ENCODE measurements at places on chromosomes 7 and 10.

DNA sequence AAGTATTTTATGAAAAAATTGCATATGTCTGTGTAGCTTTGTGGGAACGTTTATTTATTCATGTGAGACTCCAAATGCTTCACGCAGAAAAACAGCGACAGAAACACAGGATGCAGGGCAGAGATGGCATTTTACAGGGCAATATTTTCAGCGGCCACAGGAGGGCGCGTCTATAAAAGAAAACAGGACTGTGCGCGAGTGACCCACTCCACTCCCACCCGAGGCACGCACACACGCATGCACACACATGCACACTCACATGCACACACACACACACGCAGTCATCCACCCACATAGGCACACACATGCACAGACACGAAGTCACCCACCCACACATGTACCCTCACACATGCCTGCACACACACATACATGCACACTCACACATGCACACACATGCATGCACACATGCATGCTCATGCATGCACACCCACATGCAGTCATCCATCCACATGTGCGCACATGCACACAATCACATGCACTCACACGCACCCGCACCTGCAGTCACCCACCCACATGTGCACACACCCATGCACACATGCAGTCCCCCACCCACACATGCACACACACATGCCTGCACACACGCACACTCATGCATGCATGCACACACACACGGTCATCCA is 96.3 kb downstream of the DNAJB6 start:
- peak; percentile 34 for DNase-seq

DNA sequence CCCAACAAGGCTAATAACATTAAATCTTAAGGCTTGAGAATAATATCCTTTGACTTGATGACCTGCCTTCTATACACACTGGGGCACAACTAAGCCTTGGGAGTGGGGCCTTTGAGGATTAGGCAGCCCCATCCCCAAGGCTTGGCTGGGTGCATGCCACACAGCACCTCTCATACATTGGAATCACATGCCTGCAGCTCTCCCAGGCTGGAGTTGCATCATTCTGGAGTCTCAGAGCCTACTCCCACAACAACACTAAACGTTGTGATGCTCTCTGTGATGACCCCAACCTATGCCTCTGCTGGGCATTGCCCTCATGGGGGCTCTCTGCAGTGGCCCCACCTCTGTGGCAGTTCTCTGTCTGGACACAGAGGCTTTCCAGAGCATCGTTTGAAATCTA is 31.9 kb upstream of the SGCE start:
- DNase-seq = no peak

DNA sequence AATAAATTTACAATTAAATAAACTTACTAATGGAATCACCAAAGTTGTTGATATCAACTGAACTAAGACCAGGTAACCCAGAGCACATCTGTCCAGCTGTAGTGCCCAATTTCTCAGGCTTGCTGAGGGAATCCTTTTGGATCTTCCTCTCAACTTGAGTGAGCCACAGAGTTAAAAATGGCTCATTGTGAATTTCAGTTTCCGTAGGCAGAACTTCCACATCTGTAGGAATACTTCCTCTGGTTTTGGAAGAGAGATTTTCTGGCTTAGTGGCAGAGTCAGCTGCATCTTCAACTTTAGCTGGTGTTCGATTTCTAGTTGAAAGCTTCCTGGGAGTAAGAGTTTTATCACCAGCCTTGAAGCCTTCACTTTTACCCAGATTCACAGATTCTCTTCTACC is 11.3 kb downstream of the MKI67 start:
- DNase-seq = no peak

DNA sequence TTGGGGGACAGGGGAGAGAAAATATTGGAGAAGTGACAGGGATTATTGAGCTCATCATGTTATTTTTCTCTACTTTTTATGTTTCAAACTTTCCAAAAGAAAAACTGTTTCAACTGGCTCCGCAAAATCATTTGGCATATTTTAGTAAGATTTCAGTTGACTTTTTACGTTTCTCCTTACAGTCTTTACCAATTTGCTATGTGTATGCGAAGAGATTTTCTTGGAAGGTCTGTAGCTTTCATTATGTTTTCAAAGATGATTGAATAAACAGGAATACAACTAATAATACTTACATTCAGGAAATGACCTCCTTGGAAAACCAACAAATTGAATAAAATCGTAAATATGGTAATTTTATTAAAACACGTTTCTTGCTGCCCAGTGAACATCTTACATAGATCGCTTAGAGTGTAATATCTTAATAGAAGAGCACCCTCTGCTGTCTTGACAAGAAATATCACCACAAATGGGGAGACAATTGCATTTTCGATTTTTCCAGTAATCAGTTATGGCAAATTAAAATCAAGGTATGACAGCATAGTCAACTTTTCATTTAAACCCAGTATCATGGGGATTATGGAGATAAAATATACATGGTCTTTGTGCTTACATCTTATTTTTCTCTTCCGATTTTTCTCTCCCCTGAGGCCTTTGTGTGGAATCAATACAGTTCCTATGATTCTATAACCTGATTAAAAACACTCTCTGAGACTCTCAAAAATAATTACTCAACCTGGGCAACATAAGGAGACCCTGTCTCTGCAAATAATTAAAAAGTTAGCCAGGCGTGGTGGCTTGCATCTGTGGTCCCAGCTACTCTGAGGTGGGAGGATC is 43.1 kb downstream of the MBL2 start:
- no peak for DNase-seq

GRCh38 chr10:55287346-55287745 is 486.3 kb upstream of the PCDH15 start:
- no peak for DNase-seq

DNA sequence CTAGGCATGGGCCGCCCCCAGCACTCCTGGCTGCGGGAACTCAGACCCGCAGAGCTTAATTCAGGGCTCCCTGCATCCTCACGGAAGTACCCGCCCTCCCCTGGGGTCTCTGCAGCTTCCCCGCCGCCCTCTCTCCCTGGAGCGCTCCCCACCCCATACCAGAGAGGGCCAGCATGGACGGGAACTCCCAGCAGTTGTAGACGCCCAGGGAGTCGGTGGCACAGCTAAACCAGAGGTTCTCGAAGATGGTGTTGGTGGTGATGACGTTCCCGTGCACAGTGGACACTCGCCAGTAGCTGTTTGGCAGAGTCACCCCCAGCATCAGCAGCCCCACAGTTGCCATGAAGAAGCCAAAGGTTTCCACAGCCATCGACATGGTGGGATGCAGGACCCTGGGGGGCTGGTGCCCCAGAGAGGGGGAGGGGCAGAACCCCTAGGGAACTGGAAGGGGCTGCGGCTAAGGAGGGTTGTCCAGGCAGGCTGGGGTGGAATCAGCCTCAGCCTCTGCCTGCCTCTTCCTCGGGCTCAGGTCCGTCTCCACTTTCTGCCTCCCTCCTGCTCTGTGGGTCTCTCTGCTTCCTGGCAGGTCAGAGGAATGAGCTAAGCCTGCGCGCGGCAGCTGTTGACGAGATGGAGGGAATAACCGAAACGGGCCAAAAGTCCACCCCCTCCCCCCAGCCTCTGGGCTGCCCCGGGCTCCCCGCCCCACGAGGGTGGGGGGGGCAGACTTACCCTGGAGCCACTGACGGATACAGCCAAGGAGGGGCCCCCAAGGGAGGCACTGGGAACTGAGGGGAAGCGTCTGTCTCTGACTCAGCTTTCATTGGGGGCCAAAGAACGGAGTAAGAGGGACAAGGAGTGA is at the start of gene CLDN15:
Gene CLDN15, minus strand, starts transcription at position 597 of the 862 bp plus-strand sequence. Its CDS starts 221 bp downstream, at position 376.
- no peak for DNase-seq

- DNase-seq = no peak
Observed at GRCh38 chr10:119337796-119338432, 130.5 kb downstream of the GRK5 start.

- DNase-seq = no peak
Observed at GRCh38 chr10:78481842-78482241, 448.2 kb downstream of the RPS24 start.

DNA sequence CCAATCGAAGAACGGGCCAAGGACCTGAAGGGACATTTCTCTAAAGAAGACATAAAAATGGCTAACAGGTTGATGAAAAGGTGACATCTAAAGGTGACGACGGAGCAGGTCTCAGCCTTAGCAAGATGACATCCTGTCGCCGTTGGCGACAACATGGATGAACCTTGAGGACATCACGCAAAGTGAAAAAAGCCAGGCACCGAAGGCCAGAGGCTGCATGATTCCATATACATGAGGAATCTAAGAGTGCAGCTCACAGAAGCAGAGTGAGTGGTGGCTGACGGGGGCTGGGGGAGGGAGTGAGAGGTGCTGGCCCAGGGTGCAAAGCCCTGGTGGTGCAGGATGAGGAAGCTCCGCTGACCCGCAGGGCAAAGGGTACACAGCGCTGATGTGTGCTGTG is 34.1 kb upstream of the NKX6-2 start:
- DNase-seq = no peak

- DNase-seq = no peak
Observed at GRCh38 chr10:794382-794956, 105.0 kb upstream of the DIP2C start.

- no peak for DNase-seq
Observed at GRCh38 chr10:133375357-133376115, 2.4 kb upstream of the ECHS1 start.
